ENCODE measurements at places on chromosomes 4 and X.

- no peak for DNase-seq
These were observed 419.4 kb downstream of the C4orf33 start for GRCh38 chr4:129515356-129515755.

- no peak for DNase-seq
These were observed 132.6 kb downstream of the IL15 start for GRCh38 chr4:141768954-141769353.

GRCh38 chr4:100894339-100894870 is 376.6 kb upstream of the EMCN start:
- DNase-seq, result no peak

GRCh38 chr4:47570816-47571215 is 85.7 kb downstream of the ATP10D start:
- DNase-seq, result no peak

DNA sequence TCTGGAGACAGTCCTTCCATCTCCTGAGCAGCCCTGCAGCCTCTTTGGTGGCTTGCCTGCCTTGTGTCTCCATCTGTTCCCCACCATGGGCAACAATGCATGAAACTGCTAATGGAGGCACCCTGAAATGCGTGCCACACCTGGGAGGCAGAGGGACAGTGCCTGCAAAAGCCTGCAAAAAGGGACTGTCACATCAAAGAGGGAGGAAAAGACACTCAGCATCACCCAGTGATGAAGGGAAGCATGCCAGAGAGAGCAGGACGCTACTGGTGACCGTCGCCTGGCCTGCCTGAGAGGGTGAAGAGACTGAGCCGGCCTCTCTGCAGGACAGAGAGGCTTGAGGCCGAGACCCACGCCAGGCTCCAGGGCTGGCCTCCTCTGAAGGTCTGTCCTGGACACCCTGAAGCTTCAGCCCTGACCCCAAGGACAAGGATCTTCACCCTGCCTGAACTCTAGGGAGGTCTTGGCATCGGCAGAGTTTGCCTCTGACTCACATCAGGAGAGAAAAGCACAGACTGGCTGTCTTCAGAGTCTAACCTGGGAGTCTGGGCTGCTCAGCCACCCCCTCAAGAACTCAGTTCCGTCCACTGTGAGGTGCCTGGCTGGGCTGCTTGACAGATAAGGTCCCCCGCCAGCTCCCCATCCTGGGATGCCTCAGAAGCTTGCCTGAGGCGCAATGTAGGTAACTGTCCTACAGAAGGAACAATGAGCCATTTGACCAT is 8.1 kb downstream of the ACSL1 start:
- DNase-seq, result no peak

GRCh38 chrX:100994352-100995281 is 25.1 kb downstream of the ARL13A start:
- DNase-seq, result no peak

DNA sequence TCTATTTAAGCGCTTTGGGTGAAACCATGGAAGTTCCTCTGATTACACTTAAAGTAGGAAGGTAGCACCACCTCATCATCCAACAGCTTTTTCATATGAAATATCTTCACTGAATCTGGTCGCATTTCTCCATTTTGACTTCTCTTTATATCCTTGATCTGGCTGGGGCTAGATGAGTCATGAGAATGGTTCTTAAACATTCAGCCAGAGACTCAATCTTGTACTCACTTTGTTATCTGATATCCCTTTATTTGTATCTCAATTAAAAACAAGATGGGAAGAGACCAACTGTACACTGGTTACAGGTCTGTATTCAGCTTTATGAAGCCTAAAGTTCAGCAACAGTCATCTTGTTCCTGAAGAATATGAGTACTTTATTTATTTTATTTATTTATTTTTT is 84.9 kb downstream of the CBLL2 start:
- DNase-seq, result no peak

DNA sequence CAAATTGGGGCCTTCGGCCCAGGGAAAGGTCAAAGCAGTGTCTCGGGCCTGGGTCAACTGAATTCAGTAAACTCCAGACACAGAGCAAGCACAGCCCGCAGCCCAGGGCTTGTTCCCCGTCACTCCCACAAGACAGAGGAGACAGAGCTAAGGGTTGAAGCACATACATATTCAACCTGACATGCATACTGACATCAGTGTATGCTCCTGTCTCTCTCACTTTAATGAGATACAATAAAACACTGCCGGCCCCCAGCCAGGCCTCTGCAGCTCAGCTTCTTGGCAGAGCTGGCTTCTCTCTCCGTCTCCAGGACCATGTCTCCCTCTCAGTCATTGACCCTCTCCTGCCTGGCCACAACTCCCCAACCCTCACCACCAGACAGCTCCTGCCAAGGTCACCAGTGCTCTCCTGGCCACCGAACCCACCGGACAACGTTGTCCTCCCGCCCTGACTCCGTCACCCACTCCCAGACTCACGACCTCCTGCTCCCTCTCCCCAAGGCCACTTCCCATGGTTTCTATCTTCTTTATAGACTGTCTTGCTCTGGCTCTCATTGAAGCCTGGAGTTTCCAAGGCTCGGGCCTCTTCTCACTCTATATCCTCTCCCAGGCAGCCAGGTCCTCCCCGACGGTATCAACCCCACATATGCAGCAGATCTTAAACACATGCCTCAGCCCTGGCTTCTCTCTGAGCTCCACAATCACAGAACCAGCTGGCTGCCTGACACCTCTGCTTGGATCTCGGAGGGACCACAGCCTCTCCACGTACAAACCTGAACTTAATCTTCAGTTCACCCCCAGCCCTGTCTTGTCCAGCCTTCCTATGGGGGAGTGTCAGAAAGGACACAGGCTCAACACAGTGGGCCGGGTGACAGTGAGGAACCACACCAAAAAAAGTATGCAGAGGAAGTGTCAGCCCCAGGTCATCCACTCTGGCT is 67.7 kb upstream of the C4orf50 start:
- DNase-seq, result no peak

DNA sequence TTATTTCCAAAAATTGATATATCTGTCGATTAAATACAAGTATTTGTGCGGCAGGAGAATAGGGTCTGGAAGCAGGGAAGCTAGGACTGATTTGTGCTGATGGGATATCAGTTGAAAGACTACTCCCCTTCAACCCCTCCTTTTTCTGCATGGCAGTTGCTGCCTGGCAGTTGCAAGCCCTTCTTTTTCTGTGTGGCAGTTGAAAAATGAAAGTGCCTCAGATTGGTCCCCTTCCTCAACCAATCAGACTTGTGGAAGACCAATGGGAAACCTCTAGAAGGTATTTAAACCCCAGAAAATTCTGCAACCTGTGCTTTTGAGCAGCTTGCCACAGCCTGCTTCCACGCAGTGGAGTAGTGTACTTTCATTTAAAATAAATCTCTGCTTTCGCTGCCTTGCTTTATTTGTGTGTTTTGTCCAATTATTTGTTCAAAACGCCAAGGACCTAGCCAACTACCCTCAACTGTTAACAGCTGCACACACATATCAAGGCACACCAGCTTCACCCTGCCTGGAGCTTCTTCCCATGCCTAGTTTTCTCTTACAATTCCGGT is 1.5 kb upstream of the TMA16 start:
- DNase-seq, result peak; percentile 21

DNA sequence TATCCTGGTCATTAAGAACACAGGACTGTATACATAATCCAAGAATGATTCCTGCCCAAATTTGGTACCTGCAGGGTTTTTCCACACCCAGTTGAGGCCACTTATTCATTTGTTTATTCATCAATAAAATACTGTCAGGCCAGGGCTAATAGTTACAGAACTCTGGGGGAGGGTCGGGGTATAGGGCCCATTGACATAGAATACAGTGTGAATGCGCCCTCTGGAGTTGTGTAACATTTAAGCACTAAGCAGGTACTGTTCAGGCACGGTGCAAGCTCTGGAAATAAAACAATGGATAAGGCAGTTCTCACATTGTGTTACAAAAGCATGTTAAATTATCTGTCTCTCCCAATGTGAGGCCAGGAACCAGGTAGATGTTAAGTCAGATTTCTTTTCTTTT is 30.8 kb upstream of the LRBA start:
- DNase-seq, result peak; percentile 26

GRCh38 chr4:127604949-127605709 is 27.6 kb upstream of the INTU start:
- DNase-seq, result peak; percentile 46

DNA sequence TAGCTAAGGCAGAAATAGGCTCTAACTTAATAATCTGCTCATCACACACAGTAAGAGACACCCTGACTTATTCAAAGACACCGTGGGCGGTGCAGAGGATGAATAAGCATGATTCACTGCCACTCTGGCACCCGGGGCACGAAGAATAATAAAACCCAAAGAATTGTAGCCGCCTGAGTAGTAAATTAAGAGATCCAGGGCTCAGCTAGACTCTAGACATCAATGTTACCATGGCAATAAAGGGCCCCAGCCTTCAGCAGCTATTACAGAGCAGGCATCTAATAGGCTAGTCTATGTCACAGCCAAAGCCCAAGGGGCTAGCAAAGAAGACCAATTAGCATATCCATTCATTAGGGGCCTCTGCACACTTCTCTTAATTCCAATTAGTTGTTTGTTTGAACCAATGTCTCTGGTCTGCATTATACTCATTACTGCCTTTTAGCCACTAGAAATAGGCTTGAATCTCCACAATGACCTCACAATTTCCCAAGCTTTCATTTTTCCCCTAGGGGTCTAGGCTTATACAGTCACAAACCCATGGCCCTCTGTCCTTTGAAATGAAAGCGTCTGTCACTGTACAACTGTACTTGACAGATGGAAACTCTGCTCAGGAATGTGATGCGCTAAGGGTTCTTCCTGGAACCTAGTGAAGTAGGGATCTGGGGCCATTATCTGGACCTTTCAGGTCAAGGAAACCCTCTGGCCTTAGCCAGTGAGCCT is 3.0 kb upstream of the ATP1B4 start:
- no peak for DNase-seq

GRCh38 chr4:144090744-144091143 is 49.8 kb downstream of the GYPA start:
- peak; percentile 8 for DNase-seq

DNA sequence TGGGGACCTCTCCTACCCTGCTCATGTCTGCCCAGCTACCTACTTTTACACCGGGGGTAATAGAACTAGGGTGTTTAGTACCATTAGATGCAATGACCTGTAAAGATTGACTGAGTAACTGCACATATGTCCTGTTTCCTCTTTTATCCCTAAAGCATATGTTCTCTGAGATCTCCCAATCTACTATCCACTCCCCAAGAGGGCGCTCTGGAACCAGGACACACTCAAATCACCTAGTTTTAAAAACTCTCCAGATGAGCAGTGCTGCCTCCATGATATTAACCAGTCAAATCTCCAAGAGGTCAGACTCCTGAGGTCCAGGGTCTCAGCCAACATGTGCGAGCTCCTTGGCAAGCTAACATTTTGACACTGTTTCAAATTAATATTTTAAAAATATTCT is 87.0 kb upstream of the TSPAN5 start:
- peak; percentile 30 for DNase-seq

- no peak for DNase-seq
These were observed 41.8 kb downstream of the SULT1E1 start for GRCh38 chr4:69818060-69818639.

DNA sequence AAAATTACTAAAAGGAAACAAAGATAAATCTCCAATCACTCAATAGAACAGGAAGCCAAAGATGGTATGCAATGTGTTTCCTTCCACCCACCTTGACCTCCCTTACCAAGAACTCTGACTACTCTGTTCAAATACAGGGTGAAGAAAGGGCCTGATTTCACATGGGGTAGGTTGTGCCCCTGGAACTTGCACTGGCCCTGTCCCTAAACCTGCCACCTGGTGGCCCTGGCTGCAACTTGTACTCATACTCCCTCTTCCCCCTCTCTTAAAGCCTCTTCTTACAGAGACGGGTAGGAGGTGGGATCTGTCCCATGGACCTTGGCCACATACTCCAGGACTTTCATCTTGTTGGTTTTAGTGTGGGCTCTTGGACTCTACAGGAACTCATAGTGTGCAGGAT is 17.3 kb upstream of the TMEM185A start:
- DNase-seq, result no peak

DNA sequence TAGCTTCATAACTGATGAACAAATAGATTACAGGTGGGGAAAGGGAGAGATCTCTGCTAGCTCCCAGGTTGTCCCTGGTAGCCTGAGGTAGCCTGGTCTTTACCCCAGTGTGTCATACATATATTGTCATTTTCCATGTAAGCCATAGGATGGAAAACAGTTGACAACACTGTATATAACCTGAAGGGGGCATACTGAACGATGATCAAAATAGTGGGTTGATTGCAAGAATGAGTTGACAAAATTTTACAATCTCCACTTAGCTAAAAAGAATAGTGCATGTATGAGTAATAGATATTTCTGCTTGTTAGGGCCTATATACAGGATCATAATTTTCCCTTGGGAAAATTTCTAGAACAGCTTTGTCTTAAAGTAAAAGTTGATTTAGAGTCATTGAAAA is 304.1 kb upstream of the HAND2 start:
- DNase-seq, result peak; percentile 30

Measured in NAMALWA (cell line).